ENCODE measurements at places on chromosomes 1 and 21.

GRCh38 chr1:58852731-58853485 lies 69.1 kb upstream of the JUN start:
- DNase-seq, result no peak

DNA sequence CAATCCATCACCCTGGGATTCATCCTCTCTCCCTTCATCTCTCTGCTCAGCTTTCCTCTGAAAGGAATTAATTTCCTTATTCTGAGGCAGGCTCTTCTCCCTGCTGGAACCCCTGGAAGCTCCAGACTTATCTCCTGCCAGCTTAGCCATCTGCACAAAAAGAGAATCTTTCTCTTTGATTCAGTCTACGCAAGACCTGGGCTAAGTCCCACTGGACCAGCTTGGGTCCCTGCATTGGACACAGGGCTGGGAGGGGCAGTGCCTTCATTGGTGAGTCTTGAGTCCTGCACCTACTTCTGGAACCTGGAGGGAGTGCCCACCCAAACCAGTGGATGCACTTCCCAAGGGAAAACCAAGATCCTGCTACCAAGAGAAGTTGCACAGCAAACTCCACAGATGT lies 271.7 kb upstream of the CSF3R start:
- no peak for DNase-seq

DNA sequence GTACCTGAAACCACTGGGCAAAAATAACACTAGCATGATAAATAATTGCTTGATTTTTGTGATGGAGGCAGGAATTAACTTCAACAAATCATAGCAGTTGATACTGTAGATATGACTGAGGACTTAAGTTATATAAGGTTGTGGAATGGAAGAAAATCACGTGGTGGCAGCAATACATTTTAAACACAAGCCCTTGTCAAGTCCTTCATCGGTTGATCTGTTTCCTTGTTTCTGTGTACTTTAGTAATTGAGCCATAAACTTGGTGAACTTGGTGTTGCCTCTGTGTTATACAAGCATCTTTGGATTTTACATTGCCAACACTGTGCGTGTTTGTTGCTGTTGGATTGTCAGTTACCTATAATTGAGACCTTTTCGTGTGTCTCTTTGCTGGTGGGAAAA lies 114.4 kb downstream of the CAMTA1 start:
- no peak for DNase-seq

- DNase-seq, result no peak
Measured at GRCh38 chr1:151846686-151847237, 6.8 kb downstream of the THEM5 start.

- peak; percentile 95 for DNase-seq
Measured at GRCh38 chr1:241990040-241990439, 8.9 kb downstream of the MAP1LC3C start.

DNA sequence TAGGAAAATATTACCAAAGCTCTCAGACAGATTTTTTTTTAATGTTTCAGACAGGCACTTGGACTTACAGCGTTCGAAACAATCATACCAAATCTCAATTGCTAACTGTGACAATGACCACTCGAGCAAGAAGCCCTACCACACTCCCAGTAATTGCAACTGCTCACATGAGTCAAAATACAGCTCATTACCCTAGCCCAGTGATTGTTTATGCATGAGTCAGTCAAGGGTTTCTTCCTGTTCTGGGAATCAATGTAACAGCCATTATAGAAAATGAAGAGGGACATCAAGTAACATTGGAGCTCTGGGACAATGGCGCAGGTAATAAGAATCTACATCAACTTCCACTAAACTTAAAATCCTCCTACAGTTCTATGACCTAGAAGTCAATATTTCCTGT lies 56.1 kb upstream of the SH3GLB1 start:
- DNase-seq, result peak; percentile 62

GRCh38 chr1:168190403-168190802 lies 11.6 kb downstream of the TIPRL start:
- no peak for DNase-seq

DNA sequence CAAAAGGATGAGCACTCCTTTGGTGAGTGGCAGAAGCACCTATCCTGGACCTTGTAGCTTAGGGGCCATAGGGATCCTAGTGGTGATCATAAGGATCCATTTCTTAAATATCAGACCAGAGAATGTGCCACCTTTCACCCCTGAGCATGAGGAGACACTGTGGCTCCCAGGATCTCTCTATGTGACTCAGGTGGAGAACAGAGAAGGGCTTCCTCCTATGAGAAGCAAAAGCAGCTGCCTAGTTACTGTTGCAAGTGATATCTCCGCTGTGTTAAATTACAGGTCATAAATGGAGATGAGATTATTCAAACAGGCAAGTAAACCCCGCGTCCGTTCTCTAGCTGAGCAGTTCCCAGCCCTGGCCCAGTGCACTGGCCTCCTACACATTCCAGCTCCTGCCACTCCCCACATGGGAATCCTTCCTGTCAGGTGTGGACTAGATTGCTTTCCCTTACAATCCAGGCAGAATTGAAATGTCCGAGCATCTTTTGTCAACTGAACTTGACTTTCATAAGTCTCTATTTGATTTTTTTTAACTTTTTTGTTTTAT lies 26.3 kb downstream of the CLEC20A start:
- DNase-seq, result no peak

- no peak for DNase-seq
Measured at GRCh38 chr1:34839526-34840305, 19.8 kb downstream of the SMIM12 start.

DNA sequence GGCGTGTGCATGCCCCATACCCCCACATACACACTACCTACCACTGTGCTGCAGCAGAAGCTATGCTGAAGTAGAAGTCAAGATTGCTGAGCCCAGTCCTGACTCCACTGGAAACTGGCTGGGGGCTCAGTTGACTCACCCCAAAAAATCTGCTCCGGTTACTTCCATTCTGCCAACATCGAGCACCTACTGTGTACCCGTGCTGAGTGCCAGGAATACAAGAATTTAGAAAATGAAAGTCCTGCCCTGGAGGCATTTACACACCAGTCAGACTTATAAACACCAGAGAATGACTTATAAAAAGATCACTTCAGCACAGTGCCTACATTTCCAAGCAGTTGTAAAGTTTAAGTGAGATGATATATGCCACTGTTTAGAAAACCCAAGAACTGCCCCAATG lies 99.1 kb downstream of the NMNAT2 start:
- DNase-seq, result no peak

DNA sequence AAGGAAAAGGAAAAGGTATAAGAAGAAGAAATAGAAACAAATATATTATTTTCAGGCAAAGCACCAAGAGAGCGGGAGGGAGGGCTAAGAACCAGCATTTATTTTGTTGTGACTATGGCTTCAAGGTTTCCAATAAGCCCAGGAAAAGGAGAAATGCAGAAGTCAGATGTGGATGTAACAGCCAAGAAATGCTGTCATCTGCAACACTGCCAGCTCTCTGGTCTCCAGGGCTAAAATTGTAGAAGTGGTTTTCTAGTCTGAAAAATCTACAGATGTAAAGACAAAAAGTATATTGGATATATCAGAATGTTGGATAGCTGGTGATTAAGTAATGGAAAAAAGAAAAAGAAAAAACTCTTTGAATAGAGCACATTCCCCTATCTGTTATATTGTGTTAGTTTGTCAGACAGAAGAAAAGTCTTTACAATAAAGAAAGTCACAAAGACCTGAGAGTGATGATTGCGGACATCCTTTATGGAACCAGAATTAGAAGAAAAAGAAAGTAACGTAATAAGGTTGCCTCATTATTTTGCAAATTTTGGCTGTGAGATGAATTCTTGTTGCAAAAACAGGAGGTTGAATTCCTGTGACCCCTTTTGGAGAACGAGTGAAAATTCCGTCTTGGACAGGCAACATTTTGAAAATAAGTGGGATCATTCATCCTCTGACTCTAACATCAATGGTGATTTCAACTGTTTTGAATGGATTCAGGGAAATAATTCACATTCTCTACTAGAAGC lies 938.1 kb downstream of the TTLL7 start:
- no peak for DNase-seq

DNA sequence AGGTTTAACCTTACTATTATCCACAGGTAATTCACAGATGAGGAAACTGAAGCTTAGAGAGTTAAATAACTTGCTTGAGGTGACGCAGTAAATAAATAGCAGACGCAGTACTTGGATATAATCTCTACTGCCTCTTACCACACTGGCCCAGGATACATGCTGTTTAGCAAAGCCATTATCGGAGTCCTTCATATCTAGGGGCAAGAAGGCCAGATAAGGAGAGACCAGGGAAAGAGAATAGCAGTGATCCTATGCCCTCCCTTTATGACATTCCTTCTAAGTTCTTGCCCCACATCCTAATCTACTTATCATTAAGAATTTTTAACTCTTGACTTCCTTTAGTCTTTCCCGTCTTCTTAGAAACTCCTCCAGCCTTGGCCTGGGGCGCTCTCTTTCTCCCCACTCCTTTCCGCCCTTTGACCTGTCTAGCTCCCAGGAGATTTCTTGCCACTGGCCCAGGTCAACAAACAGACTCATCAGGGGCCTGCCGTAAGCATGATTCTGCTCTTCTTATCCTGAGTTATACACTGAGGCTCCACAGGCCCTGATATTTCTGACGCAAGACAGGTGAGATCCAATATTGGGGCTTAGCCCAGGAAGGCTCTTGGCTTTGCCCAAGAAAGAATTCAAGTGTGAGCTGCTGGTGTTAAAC lies 11.4 kb upstream of the SLAMF1 start:
- no peak for DNase-seq

DNA sequence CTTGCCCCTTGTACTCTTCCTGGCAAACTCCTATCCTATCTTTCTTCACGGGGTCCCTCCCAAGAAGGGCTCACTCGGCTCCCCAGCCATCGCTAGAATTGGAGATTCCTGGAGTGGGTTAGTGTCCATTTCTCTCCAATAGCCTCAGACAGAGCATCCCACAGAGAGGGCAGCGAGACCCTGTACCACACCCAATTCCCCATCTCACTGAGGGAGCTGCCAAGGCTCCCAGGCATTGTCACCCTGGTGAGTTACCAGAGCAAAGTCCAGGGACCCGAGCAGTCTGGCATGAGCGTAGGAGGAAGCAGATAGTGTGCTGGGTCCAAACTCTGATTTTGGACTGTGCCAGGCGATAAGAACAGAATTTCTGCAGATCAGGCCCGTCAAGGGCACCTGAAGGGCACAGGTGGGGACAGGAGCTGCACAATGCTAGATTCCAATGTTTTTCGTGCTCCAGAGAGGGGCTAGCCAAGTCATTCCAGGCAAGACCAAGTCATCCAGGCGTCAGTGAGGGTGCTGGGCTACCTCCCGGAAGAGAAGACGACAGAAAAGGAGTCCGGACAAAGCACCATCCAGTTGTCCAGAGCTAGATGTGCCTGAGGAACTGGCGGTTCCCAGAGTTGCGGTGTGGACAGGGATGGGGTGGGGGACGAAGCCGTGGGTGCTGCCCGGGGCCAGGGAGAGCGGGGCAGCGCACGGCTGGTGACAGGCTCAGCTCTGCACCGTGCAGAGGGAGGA lies 15.3 kb downstream of the AKR7A3 start:
- no peak for DNase-seq

DNA sequence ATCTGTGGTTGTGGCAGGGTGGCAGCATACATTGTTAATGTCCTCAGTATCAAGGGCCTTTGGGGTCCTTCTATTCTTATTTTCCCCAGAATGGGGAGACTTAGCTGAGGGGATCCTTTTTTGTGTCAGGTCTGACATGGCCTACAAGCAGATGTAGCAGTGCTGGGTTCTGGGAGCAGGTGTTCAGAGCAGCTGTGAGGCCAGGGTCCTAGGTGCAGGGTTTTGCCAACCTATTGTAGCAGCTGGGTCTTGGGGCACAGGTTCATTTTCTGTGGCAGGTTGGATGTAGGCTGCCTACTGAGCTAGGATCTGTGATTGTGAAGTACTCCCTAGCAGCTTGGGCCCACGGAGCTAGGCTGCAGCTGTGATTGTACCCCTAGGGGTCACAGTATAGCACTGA lies 60.1 kb downstream of the DIPK1A start:
- no peak for DNase-seq

GRCh38 chr1:226989085-226989920 lies 49.2 kb downstream of the COQ8A start:
- no peak for DNase-seq

- DNase-seq, result no peak
Measured at GRCh38 chr1:3618531-3618880, 6.3 kb upstream of the TPRG1L start.

DNA sequence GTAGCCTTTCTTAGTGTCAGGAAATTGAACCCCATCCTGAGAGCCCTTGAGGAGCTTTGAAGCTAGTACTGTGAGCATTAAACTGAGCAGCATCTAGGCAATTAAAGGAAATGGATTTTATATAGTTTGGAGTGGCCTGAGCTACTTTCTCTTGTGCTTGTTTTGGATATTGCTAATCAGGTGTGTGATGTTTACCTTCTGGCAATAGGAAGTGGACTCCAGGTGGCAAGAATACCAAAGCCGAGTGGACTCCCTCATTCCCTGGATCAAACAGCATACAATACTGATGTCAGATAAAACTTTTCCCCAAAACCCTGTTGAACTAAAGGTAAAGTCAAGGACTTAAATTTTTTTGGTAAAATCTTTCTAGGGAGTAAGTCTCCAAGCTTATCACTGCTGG lies 79.4 kb downstream of the MACF1 start:
- no peak for DNase-seq

GRCh38 chr21:15255763-15256162 lies 191.0 kb upstream of the NRIP1 start:
- peak; percentile 25 for DNase-seq

- DNase-seq, result no peak
Measured at GRCh38 chr1:232413674-232414073, 216.3 kb downstream of the SIPA1L2 start.

- DNase-seq, result peak; percentile 58
Measured at GRCh38 chr21:45129189-45129923, 55.0 kb downstream of the ADARB1 start.

GRCh38 chr1:84722794-84723193 lies 32.5 kb upstream of the SSX2IP start:
- DNase-seq, result peak; percentile 93

GRCh38 chr1:87104945-87105344 lies 190.5 kb downstream of the HS2ST1 start:
- no peak for DNase-seq
